ENCODE measurements at places on chromosomes 2 and 18.

- DNase-seq, result no peak
Observed at GRCh38 chr2:46504685-46505471, 25.5 kb downstream of the TMEM247 start.

DNA sequence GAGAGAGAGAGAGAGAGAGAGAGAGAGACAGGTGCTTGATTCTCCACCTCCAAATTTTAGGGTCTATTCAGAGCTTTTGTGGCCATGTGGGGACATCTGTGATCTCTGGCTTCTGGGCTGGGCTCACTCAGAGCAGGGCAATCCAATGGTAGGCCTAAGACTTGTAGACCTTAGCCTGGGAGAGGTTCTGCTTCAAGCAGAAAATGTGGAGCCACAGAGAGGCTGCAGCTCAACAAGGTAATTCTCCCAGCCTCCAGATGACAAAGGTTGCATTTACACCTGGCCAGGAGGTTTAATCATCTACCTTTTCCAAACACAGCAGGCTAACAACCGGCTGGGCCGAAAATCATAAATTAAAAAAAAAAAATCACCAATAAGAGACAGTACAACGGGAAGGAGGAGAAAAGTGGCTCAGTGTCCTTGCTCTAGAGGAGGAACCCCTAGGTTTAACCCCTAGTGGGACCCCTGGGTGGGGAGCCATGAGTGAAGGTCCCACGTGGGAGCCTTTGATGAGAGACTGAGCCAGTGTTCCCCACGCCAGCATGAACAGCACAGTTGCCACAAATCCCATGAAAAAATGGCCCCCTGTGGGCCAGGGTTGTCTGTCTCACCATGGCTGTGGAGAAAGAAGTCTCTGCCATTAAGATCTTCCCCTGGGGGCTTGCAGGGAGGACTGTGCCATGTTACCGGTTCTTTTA lies 124.0 kb upstream of the GATA6 start:
- DNase-seq, result no peak

GRCh38 chr2:74334931-74335333 lies 8.3 kb downstream of the SLC4A5 start:
- peak; percentile 2 for DNase-seq

DNA sequence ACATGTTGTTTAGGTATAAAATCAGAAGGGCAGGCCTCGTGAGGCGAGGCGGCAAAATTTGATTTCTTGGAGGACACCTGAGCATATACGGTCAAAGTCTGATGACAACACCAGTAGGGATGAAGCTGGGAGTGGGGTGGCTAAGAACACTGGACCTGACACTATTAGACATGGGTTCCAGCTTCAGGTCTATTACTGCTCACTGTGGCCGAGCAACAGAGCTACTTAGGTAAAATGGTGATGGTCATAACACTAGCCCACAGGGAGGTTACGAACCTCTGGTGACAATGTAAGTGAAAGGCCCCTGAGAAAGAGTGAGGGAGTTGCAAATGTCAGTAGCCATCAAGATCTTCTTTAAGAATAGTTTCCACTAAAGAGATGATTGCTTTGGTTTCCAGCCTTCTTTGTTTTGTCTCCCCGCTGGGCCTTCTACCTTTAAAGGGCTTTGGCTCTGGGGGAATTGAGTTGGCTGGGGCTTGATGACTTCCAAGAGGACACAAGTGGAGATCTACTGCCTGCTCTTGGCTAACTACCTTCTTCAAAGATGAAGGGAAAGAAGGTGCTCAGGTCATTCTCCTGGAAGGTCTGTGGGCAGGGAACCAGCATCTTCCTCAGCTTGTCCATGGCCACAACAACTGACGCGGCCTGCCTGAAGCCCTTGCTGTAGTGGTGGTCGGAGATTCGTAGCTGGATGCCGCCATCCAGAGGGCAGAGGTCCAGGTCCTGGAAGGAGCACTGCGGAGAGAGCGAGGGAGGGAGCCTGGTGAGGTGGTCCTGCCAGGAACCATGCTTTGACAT lies 3.5 kb downstream of the IL1B start:
- DNase-seq, result no peak

- DNase-seq, result peak; percentile 5
Observed at GRCh38 chr18:79246309-79247108, 149.2 kb upstream of the NFATC1 start.

GRCh38 chr2:120939595-120940318 lies 204.1 kb downstream of the GLI2 start:
- DNase-seq, result no peak

- no peak for DNase-seq
Observed at GRCh38 chr2:10831400-10831985, 18.9 kb upstream of the PDIA6 start.

GRCh38 chr2:117737846-117738245 lies 76.6 kb upstream of the DDX18 start:
- no peak for DNase-seq

DNA sequence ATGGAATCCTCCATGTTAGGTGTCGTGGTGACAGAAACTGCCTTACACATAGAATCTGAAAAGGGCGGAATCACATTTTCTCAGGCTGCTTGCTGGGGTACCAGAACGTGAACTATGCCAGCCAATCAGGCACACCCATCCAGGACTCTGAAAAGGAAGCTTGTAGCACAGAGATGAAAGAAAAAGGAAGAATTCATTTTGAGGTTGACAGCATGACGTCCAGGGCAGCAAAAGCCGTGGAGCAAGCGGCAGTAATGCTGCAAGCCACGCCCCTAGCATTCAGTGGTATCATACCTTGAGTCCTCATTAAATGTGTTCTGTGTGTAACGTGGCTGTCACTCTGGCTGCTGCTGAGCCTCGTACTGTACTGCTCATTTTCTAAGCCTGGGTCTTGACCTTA lies 304.0 kb downstream of the DYSF start:
- DNase-seq, result no peak

DNA sequence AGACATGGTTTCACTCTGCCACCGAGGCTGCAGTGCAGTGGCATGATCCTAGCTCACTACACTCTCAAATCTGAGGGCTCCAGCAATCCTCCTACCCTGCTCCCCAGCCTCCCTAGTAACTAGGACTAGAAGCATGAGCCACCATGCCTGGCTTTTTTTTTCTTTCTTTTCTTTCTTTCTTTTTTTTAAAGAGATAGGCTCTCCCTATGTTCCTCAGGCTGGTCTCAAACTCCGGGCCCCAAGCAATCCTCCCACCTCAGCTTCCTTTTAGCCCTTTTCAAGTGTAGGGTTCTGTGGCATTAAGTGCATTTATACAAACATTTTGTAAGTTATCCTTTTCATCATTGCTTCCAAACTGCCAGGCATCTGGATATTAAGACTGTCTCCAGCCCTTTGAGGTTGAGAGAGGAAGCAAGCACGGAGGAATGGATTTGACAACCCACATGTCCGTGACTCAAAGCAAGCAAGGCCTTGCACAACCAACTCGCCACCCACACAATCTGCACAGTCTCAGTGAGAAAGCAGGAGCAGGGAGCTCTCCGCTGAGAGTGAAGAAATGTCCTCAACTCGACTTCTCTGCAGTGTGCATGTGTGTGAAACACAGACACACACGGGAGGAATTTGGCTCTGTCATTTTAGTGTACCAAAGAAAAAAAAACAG lies 65.6 kb downstream of the ATP8B1 start:
- DNase-seq, result peak; percentile 6

- no peak for DNase-seq
Observed at GRCh38 chr2:149544692-149545091, 42.9 kb downstream of the MMADHC start.

GRCh38 chr18:25446972-25447371 lies 95.0 kb upstream of the ZNF521 start:
- no peak for DNase-seq

DNA sequence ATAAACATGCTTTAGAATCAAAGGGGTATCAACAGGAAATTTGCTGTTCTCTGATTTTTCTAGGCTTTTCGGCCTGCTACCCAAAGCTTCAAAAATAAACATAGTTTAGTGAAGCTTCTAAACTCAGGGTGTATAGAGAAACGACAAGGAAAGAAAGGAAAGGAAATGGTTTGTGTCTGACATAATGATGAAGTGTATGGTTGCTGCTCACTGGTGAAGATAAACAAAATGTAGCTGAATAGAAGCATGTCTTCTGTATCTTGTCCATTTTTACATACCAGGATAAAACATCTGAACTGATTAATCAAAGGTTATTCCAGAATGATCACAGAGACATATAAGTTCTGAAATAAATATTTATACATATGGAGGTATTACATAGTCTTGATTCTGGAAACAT lies 1324.6 kb upstream of the NRXN1 start:
- DNase-seq, result no peak

- no peak for DNase-seq
Observed at GRCh38 chr18:68841301-68841700, 43.4 kb downstream of the CCDC102B start.

GRCh38 chr2:119609337-119609736 lies 65.1 kb downstream of the CFAP221 start:
- DNase-seq, result no peak

- DNase-seq, result no peak
Observed at GRCh38 chr2:231672617-231673347, 35.5 kb upstream of the PTMA start.

DNA sequence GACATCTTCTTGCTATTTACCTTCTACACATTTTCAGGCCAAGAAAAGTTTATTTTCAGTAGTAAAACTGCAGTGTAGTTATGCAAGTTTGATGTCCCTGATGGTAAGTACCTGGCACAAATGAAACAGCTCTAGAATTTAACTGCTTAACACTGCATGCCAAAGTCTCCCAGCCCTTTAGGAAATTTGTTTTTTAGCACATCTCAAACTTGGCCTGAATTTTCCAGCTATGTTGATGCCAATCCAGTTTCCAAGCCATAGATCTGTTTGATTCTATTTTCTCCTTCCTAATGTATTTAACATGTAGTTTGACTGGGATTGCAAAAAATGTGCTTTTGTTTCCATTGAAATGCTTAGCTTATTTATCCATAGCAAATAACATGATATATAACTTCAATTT lies 29.3 kb upstream of the ZNF385B start:
- DNase-seq, result no peak

GRCh38 chr2:88059979-88060906 lies 4.7 kb upstream of the KRCC1 start:
- no peak for DNase-seq

- no peak for DNase-seq
Observed at GRCh38 chr2:7403092-7403775, 486.0 kb downstream of the RNF144A start.

- no peak for DNase-seq
Observed at GRCh38 chr2:2296400-2296799, 34.7 kb downstream of the MYT1L start.

DNA sequence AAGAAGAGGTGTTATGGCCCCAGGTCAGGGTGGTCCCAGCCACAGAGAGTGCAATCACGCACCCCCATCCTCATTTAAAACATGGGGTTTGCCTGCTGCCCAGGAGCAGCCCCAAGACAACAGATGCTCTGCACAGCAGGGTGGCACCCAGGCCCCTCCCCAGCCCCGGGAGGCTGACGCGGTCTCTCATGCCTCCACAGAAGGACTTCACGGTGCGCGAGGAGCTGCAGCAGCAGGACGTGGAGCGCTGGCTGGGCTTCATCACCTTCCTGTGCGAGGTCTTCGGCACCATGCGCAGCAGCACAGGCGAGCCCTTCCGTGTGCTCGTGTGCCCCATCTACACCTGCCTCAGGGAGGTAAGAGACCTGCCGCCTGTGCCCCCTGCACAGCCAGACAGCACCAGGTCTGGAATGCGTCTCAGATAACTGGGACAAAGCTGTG lies 133.7 kb downstream of the SMAD7 start:
- DNase-seq, result no peak

- no peak for DNase-seq
Observed at GRCh38 chr2:209582281-209582680, 158.4 kb downstream of the MAP2 start.

- no peak for DNase-seq
Observed at GRCh38 chr2:47490406-47490805, 87.5 kb downstream of the MSH2 start.

DNA sequence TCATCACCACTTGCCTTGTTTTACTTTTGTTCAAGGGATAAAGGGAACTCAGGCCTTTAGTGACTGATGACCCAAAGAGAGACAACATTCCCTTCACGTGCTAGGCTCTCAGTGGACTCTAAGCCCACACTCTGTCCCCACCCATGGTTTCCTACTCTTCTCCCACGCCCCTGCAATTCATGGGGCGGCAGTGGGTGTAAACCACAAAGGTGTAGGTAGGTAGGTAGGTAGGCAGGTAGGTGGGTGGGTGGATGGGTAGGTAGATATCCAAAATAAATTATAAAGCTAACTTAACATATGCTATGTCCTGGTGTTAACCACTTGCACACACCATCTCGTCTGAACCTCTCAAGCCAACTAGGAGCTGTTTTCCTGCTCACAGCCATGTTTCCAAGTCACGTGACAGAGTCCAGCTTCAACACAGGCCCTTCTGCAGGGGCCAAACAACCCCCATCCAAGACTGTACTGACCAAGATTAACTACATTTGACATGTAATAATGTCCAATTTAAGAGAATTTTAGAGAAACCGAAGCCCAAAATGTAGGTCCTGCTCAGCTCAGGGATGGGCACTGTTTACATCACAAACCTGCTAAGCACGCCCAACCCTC lies 33.7 kb downstream of the DNMT3A start:
- DNase-seq, result no peak

DNA sequence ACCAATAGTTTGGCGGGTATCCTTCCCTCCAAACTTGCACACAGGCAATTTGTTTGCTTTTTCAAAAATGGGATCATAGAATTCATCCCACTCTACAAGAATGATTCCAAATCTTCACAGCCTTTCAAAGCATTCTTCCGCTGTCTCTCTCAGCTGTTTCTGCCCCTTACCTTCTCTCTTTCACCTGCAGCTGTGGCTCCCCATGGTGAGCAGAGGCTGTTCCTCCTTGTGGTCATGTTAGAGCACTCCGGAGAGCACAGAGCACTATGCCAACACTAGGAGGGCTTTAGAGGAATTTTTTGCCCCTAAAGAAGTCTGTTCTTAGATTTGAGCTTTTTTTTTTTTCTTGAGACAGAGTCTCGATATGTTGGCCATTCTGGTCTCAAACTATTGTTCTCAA lies 30.4 kb downstream of the MTHFD2 start:
- no peak for DNase-seq

Measured in esophagus squamous epithelium (tissue), 5 donors.